Amniotic stem cell (primary cell): ENCODE measurements at places on chromosomes 16 and 17.
A peak's percentile ranks its signal among the peaks of the same experiment; 100 is the strongest.

GRCh38 chr17:7136266-7136877 is 21.8 kb upstream of the ASGR2 start:
- DNase-seq = peak; percentile 57

GRCh38 chr16:8673611-8674412 is 605 bp upstream of the ABAT start:
- DNase-seq = no peak

GRCh38 chr17:58504826-58505351 is 9.5 kb downstream of the MTMR4 start:
- DNase-seq = no peak

- DNase-seq = no peak
These were observed 191.1 kb upstream of the CIBAR2 start for GRCh38 chr16:85303354-85303883.

GRCh38 chr16:81765969-81766368 is 13.1 kb upstream of the PLCG2 start:
- no peak for DNase-seq

DNA sequence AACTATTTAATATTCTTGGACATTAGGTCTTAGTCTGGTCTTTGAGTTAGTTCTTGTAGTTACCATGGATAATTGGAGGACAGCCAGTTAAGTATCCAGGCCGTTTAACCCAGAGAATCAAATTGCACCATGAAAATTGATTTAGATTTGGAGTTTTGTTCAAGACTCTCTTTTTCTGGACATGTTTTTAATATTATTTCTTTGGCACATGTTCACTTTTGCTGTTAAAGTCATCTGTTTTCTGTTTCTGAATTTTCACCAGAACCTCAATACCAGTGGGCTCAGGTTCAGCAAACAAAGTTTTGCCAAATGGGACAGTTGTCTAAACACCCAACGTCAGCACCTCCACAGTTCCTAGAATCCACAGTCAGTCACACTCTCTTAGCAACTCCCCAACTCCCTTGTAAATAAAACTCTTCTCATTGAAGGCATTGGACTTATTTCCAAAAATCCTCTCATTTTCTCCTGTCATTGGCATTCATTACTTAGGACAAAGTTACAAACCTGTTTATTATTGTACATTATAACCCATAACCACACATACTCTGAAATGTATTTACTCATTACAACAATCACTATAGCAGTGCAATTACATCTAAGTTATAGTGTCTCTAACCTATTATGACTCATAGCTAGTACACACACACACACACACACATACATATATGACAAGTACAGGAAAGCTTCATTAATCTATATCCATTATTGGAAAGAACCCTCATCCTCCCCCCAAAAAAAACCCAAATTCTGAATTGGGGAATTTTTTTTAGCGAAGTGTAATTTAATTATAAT is 33.5 kb upstream of the DNAH9 start:
- DNase-seq = no peak

GRCh38 chr16:371515-372301 is 1.4 kb upstream of the MRPL28 start:
- DNase-seq = no peak

GRCh38 chr17:7141824-7142223 is 27.2 kb upstream of the ASGR2 start:
- DNase-seq = no peak

- DNase-seq = no peak
These were observed 2.3 kb downstream of the MPP3 start for GRCh38 chr17:43830510-43831140.

- no peak for DNase-seq
These were observed 63.3 kb downstream of the KSR1 start for GRCh38 chr17:27519550-27519949.

DNA sequence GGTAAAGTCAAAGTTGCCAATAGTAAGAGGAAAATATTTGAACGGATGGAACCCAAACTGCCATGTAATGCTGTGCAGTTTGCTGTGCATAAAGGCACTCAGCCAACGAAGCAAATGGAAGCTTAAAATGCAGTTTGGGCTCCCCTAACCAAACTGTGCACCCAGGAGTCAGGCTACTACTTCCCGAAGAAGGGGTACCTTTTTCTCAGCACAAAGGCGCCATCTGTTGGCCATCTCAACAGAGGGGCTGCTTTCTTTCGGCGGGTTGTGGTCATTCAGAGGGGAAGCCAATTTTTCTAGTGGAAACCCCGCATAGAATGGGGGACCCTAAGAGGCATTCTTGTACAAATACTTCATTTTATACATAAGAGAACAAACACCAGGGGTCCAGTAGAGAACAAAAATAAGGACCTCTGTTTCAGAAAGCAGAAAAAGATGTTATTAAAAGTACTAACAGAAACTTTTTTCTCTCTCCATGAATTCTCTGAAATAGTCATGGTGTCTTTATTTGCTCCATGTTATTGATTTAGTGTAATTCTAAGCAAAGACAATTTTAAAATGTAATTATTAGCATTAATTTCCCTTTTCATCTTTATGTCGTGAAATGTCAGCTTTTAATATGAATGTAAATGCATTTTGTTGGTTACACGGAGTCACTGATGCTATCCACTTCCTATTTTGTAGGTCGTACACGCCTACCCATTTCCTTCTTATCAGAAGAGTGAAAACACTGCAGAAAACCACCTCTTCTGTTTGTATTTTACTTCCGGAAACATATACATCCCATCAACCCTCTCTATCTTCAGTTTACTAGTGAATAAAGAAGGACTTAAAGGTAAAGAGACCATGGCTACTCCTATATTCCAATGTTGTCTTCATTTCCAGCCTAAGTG is 453.3 kb downstream of the KCNJ2 start:
- DNase-seq = no peak

GRCh38 chr16:24520983-24521382 is 18.4 kb upstream of the RBBP6 start:
- DNase-seq = no peak

DNA sequence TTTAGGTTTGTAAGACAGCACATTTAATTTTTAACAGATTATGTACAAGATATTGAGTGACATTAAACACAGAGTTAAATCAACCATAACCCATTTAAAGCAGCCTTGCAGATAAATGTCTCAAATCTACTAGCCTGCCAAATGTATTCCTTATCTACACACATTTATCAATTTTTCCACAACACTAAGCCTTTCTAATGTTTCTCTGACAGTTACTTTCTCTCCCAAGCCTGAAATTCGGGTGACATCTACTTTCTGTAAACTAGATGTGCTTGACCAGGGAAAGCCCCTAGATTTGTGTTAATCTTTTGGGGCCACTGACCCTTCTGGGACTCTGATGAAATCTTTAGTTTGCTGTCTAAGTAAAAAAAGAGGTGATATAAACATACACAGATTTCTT is 69.0 kb downstream of the CDH13 start:
- no peak for DNase-seq

DNA sequence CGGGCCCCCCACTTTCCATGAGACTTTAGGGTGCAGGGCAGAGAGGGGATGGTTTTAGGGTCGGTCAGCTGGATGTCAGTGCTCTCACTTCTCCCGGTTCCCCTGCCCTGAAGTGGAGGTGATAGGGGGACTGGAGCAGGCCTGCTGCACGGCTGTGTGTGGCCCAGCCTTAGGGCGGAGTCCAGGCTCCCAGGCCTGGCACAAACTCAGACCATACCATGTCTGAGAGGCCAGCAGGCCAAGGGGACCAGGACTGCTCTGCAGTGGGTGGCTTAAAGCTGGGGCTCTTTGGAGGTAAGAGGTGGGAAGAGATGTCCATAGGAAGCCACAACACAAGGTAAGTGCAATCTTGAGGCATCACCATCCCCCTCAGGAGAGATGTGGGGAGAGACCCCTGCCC is 8.3 kb downstream of the TFAP4 start:
- no peak for DNase-seq

DNA sequence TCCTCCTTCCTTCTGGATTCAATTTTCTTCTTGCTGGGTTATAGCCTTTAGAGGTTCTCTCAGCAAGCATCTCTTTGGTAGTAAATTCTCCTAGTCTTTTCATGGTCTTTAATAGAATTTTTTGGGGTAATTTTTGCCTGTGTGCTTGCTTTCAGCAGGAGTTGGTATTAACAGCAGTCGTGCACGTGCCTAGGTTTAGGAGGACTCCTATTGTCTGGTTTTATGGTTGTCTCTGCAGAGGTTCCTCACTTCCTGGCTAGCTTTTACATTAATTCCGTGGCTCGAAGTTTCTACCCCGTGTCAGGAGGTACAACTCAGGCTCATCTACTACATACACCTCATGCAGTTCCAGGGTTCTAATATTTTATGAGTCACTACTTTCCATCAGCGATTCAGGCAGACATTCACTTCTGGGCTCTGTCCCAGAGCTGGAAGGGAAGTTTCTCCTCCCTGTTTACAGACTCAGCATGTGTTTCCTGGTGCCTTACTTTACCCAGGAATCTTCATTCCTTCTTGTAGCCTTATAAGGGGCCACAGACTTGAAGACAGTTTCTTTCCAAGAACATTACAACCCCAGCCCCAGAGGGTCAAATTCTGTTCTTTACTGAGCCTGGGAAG is 643.6 kb downstream of the HS3ST4 start:
- DNase-seq = no peak

DNA sequence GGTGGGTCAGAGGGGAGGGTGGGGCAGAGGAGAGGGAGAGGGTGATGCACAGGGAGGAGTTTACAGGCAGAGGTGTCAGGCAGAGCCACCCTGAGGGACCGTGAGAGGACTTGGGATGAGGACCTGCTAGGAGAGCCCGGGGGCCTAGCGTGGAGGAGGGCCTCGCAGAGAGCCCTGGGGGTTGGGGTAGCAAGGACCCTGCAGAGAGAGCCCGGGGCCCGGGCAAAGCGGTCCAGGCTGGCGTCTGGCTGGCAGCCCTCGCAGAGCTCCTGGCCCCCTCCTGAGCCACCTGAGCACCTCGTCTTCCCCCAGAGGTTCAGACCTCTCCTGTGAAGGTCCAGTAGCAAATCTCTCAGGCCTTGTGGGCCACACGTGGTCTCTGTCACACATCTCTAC is 42.0 kb upstream of the ZNF469 start:
- no peak for DNase-seq

GRCh38 chr17:45413498-45413923 is 19.2 kb downstream of the ARHGAP27 start:
- no peak for DNase-seq

GRCh38 chr17:80284631-80285030 is 24.0 kb downstream of the RNF213 start:
- no peak for DNase-seq

- no peak for DNase-seq
These were observed 36.7 kb upstream of the ABR start for GRCh38 chr17:1216217-1217088.

GRCh38 chr17:36463916-36464764 is 22.3 kb upstream of the ZNHIT3 start:
- peak; percentile 2 for DNase-seq

GRCh38 chr16:8763899-8764298 is 33.5 kb downstream of the TMEM186 start:
- DNase-seq = no peak

DNA sequence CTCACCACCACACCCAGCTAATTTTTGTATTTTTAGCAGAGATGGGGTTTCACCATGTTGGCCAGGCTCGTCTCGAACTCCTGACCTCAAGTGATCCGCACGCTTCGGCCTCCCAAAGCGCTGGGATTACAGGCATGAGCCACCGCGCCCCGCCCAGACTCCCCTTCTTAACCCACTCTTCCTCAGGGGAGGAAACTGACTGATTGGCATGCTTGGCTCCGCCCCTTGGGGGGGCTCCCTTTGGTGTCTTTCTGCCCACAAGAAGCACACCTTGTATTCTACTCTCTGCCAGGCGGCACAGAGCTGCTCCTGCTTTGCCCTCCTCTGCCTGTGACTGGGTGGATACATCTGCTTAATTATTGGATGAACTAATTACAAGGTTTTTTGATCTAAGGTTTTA is 4.7 kb upstream of the ASGR2 start:
- DNase-seq = no peak

DNA sequence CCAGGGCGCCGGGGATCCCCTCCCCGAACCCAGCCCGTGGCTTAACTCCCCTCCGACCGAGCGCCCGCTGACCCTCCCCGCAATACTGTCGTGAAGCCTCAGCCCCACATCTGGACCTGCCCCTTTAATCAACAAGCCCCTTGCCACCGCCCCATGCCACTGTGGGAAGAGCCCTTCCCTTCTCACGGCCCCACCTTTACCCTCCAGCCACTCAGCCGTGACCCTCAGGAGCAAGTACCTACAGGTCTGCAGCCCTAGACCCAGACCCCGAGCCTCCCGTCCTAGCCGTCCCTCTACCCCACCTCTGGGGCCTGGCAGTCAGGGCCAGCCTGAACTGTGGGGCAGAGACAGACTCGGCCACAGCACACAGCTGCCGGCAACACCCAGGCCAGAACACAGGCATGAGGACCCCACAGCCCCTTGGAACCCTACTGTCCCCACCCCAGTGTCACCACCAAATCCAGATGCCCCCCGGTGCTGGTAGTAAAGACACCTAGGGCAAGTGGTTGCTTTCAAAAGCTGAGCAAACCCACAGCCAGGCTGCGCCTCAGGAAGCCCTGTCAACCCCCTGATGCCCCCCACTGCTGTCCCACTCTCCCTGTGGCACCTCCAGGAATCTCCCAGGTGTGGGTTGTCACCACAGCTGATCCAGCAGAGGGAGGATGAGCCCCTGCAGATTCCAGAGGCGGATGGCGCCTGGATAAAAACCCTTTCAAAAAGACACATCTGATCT is 1.4 kb downstream of the NXPH3 start:
- DNase-seq = no peak

GRCh38 chr17:4147751-4148310 is 4.8 kb downstream of the CYB5D2 start:
- no peak for DNase-seq

- no peak for DNase-seq
These were observed 9.5 kb upstream of the ZFP90 start for GRCh38 chr16:68529608-68529930.

GRCh38 chr16:73033271-73033998 is 14.5 kb downstream of the ZFHX3 start:
- no peak for DNase-seq

DNA sequence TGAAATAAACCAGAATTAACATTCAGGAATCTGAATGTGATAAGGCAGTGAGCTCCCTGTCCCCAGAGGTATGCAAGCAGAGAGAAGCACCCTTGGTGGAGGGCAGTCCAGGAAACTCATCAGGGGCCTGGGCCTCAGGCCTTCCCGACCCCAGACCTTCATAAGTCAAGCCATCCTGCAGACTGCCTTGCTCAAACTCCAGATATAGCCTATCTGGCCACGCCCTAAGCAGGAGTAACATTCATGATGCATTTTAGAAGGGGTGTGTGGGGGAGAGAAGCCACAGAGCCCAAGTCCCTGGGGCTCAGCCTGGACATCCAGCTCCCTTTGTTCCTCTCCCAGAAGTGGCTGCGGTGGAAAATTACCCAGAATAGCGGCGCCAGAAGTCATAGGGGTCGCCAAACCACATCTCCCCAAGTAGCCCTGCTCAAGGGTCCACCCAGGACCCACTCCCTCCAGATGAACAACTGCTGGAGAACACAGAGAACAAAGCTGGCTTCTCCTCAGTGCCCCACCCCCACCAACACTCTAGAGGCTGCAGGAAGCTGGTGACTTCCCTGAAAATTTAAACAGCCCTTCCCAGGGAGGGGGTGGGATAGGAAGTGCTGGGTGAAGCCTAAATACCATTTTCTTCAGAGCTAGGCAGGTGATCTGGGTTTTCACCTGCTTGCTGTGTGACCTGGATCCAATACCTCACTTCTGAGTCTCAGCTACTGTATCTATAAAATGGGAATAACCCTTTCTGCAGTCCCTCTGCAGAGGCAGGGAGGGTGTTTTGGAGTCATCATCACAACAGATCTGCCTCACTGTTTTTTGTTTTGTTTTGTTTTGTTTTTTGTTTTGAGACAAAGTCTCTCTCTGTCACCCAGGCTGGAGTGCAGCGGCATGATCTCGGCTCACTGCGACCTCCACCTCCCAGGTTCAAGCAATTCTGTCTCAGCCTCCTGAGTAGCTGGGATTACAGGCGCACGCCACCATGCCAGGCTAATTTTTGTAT is 1.5 kb upstream of the SREBF1 start:
- DNase-seq = no peak
